NCI-H1436 treated with DMSO at 0.1 percent for 48 hours (cell line): ENCODE measurements at places on chromosomes 11 and 22.

GRCh38 chr11:70578831-70579230 lies 180.5 kb downstream of the CTTN start:
- no peak for DNase-seq

DNA sequence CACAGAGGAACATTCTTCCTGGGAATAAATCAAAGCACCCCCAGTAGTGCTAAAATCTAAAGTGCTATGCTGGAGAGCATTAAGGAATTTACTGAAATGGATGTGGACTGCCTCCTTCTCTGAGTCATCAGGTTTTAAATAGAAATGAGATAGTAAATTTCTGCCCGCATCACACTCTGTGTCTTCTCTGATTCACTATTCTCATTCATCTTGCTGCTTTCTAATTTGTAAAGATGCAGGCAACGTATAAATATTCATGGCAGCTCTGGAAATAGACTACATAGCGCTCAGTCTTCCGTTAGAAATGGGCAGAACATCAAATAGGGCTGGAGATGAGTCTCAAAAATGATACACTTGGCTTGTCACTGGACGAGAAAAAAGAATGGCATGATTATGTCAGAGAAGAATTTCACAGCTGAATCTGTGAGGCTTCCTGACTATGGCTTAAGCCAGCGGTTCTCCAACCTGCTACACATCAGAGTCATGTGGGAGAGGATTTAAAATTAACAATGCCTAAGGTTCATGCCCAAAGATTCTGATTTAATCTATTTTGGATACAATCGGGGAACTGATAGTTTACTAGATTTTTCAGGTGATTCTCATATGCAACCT lies 178.2 kb downstream of the LRRC4C start:
- no peak for DNase-seq

GRCh38 chr11:118258410-118258809 lies 5.7 kb downstream of the MPZL2 start:
- no peak for DNase-seq

DNA sequence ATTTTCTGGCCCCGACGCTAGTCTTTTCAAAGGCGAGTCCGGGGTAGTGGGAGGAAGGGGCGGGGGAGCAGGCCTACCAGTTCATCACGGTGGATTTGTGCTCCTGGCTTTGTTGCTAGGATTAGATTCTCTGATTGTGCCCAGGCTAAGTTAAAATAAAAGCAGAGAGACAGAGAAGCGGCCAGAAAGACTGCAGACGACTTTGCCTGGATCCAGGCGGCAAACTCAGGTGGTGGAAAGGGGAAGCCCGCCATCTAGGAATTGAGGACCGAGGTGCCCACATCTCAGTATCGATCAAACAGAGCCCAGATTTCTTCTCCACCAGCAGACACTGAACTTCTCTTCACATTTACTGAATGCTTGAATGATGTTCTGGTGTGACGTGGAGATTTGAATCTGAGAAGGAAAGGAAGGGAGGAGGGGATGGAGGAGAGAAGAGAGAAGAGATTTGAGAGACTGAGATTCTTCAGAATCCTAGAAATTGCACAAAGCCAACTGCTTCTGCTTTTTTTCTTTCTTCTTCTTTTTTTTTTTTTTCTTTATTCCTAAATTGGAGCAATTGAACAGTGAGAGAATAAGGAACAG lies 2.7 kb downstream of the FAT3 start:
- no peak for DNase-seq

- DNase-seq, result no peak
Observed at GRCh38 chr22:19132153-19132552, 1.0 kb downstream of the TSSK2 start.
